ENCODE measurements at places on chromosomes 4 and X.

- no peak for DNase-seq
Observed at GRCh38 chrX:139825618-139826017, 107.2 kb downstream of the ATP11C start.

DNA sequence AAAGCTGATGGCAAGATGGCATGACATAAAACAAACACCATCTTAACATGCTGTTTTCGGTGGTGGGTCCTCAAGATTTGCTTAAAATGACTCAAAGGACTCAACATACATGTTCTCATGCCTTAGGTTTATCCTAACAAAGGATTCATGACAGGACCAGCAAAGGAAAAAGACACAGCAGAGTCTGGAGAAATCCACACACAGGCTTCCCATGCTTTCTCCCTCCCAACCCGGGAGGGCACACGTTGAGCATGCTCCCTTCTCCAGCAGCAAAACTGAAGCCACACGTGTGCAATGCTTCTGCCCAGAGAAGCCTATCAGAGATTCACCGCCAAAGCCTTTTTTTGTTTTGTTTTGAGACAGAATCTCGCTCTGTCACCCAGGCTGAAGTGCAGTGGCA, 39.9 kb downstream of the SAT1 start:
- no peak for DNase-seq

- no peak for DNase-seq
Observed at GRCh38 chrX:49995107-49995731, 72.8 kb downstream of the CLCN5 start.

DNA sequence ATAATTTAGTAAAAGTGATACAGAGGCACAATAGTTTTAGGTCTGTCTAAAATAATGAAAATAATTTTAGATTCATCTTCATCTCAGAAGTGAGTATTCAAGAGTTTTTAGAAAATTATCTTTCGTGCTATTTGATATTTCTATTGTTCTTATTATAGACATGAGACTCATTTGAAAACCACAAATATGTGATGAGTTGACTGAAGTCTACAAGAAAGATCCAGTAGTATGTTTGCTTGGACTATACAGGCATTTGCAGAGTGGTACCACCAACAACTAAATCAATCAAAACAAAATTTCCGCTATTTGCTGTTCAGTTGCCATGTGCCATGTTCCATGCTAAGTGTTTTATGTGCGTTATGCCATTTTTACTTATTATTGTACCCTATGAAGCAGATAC, 1318.5 kb downstream of the STIM2 start:
- DNase-seq = no peak

GRCh38 chr4:73259571-73260090, 1.0 kb upstream of the ANKRD17 start:
- DNase-seq = no peak

DNA sequence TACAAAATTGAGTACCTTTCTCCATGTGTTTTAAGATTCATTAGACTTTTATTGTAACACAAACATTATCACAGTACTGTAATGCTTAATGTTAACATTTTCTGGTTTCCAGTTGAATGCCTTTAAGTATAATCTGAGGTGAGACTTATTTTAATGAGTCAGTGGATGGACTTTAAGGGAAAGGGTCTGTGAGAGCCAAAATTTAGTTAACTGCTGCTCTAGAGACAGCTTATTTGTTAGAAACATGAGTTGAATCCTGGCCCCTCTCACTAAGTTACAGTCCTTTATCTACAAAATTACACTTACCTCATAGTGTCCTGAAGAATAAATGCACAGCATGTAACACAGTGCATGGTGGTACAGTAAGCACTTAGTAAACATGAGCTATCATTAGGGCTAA, 66.0 kb downstream of the PGRMC2 start:
- DNase-seq = no peak

DNA sequence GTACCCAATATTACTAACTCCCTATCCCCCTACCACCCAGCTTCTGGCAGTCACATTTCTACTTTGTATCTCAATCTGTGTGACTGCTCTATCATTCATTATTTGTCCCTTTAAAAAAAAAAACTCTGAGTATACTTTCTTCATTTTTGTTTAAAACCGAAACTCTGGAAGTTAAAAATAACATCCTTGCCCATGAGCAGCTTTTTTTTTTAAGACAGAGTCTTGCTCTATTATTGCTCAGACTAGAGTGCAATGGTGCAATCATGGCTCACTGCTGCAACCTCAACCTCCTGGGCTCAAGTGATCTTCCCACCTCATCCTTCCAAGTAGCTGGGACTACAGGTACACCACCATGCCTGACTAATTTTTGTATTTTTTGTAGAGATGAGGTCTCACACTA, 15.8 kb downstream of the UBE2K start:
- DNase-seq = no peak

GRCh38 chr4:157701695-157701994, 471.2 kb downstream of the GASK1B start:
- DNase-seq = no peak

- DNase-seq = no peak
Observed at GRCh38 chrX:112935029-112935428, 94.4 kb upstream of the AMOT start.

DNA sequence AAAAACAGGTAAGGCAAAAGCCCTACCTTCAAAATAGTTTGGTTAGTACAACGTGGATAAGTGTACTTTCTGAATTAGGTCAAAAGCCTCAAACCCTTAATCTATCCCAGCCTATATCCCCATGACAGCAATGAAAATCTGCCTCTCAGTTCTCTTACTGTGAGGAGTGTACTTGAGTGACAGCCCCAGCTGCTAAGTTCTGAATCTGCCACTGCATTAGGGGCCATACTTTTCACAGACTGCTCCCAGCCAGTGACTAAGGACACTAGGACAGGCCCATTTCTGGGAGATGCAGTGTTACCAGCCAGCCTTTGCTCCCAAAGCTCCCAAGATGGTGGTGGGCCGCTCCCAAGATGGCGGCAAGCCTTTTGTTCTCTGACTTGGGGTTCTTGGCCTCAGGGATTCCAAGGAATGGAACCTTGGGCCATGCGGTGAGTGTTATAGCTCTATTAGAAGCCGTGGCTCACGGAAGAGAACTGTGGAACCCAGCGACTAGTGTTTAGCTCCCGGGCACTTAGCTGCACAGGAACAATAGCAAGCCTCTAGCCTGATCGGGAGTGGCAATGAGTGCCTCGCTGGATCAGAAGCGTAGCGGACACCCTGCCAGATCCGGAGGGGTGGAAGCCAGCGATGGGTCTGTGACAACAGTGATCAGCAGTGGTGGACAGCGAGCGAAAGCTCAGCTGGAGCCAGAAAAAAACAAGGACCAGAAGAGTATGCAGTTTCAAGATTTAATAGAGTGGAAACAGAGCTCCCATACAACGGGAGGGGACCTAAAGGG, 175.6 kb upstream of the NRK start:
- DNase-seq = no peak

DNA sequence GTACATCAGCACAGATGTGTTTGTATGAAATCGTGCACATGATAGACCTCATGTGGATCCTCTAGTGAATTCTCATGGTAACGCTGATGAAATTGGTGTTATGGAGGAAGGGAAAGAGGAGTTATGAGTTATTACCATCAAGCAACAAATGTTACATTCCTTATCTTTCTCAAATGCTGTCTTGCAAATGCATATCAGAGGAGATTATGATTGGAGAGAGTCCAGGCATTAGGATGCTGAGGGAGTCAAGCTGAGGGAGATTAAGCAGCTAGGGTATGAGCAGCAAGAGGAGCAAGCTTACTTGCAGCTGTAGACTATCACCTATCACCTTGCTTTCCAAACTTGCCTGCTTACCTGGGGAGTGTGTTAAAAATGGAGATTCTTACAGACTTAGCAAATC, 36.8 kb upstream of the SFRP2 start:
- no peak for DNase-seq

GRCh38 chrX:105302246-105302645, 81.8 kb upstream of the TEX13A start:
- no peak for DNase-seq

- no peak for DNase-seq
Observed at GRCh38 chr4:25032126-25032525, 1.4 kb upstream of the LGI2 start.

GRCh38 chr4:120796271-120796670, 126.3 kb downstream of the PRDM5 start:
- no peak for DNase-seq

DNA sequence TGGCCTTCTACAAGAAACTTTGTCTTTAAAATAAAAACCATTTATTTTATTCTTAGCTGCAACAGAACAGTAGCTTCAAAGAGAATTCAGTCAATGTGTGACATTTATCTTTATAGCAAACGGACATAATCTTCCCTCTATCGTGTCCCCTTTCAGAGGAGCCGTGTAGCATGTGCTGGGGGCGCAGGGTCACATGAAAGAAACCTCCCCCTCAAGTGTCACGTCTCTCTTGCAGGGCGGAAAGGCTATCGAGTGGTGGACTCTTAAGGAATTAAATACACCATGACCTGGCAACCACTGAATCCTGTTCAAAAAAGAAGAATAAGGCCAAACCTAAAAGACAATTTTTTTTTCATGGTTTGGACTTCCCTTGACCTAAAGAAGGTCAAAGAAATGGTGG, 40.2 kb downstream of the ZNF827 start:
- no peak for DNase-seq

GRCh38 chrX:134377537-134377936, 82.4 kb upstream of the HPRT1 start:
- no peak for DNase-seq

- DNase-seq = peak; percentile 32
Observed at GRCh38 chr4:27062256-27062655, 201.6 kb downstream of the STIM2 start.

GRCh38 chr4:77488882-77489281, 116.7 kb upstream of the CXCL13 start:
- DNase-seq = no peak
